Activated CD4-positive, alpha-beta T cell treated with anti-CD3 and anti-CD28 coated beads, Interleukin-2, amount 50 U/mL, for 16 hours (primary cell): ENCODE measurements at places on chromosomes 12 and 14.
A peak's percentile ranks its signal among the peaks of the same experiment; 100 is the strongest.

GRCh38 chr14:105885561-105886320 is 359.4 kb downstream of the TMEM121 start:
- no peak for DNase-seq

GRCh38 chr14:100640471-100641273 is 53.5 kb upstream of the BEGAIN start:
- DNase-seq = peak; percentile 89

DNA sequence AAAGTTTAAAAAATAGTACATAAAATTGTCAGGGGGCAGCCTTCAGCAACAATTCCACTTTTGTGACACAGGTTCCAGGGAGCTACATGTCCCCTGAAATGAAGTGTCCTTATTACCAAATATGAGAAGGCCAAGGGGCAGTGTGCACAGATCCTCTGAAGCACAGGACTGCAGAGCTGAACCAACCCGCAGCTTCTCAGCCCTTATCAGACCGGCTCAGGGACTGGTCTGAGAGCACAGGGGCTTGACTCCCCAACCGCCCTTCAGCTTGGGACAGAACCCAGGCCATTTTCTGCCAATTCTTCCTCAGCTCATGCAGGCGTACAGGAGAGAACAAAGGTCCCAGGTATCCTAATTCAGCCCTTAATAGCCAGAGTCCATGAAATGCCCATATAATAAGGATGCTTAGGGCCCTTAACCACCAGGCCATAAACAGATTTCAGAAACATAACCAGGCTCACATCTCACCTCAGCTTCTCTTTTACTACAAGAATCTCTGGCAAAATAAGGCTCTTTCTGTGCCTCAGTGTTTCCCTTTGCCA is 221.3 kb downstream of the ANO2 start:
- DNase-seq = no peak

DNA sequence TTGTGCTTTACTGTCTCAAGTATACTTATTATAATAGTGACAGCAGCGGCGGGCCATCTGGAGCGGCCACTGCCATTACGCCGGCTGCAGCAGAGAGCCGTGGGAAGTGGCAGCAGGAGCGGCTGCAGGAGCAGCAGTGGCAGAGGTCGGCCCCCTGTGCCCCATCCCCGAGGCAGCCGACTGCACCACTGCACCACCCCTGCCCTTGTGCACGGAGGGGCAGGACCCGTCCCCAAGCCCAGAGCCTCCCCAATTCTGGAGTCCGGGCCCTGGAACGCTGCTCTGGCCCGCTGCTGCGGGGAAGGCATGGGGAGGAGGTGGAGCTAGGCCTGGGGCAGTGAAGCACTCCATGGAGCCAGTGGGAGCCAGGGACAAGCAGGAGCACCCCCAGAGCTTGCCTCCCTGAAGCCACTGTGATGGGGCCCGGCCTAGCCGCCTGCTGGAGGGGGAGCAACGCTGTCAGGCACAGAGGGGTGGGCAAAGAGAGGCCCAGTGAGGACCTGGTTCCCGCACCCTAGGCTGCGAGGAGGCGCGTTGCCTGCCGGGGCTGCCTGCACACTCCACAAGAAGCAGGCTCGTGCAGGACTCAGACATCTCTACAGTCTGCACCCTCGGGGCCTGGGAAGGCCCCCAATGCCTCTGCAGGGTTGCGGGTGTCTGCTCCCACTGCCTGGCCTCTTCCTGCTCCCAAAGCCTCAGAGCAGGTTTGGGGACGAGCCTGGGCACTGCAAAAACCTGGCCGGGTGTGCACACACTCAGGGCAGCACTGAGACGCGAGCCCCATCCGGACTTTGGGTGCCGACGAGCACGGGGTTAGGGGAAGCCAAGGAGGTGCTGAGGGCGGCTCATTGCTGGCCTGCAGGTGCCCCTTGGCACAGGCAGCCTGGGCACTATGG is 74.2 kb upstream of the RASSF8 start:
- DNase-seq = no peak

DNA sequence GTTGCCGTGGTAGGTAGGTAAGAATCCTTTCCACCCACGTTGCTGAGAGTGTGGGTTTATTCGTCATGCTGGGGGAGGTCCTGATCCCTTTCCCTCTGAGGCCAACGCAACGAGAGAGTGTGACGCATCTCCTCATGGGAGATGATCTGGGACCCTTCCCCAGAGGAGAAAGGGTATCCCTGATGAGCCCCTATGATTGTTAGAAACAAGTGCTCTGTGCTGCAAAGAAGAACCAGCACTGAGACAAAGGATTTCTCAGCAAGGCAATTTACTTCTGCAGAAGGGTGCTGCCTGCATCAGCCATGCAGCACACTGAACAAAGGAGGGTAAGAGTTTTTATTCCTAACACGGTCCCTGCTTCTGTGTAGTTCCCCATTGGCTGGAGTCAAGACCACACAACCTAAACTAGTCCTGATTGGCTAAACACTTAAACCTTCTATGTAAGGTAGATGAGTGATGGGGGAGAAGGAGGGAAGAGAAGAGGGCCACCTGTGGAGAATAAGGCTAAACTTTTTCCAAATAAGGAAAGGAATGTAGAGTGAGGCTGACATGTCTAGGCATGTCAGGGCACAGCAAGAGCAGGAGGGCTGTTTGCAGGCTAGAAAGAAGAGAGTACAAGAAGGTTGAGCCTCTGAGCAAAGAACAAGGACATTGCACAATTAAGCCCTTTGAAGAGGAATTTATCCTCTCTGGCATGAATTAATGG is 21.3 kb downstream of the CLEC2A start:
- no peak for DNase-seq

GRCh38 chr12:92155733-92156132 is 10.1 kb upstream of the BTG1 start:
- DNase-seq = no peak

GRCh38 chr12:24447678-24448077 is 498.2 kb upstream of the SOX5 start:
- no peak for DNase-seq

DNA sequence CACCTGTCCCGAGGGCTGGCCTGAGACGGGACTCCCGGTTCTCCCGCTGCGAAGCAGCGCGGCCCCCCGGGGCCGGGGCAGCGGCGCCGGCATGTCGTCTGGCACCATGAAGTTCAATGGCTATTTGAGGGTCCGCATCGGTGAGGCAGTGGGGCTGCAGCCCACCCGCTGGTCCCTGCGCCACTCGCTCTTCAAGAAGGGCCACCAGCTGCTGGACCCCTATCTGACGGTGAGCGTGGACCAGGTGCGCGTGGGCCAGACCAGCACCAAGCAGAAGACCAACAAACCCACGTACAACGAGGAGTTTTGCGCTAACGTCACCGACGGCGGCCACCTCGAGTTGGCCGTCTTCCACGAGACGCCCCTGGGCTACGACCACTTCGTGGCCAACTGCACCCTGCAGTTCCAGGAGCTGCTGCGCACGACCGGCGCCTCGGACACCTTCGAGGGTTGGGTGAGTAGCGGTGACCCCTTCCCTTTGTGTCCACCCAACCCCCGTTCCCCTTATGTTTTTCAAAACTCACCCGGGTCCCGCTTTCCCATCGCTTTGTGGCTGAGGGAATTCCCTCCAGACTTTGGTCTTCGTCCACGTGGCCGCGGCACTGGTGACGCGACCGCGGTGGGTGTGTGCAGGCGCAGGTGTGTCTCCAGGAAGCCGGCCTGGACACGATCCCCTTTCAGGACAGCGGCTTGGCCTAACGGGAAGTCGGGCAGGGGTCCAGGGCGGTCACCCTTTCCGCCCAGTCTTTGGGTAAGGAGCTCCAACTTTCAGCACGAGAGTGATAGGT is 826 bp downstream of the PRKCH start:
- DNase-seq = no peak

DNA sequence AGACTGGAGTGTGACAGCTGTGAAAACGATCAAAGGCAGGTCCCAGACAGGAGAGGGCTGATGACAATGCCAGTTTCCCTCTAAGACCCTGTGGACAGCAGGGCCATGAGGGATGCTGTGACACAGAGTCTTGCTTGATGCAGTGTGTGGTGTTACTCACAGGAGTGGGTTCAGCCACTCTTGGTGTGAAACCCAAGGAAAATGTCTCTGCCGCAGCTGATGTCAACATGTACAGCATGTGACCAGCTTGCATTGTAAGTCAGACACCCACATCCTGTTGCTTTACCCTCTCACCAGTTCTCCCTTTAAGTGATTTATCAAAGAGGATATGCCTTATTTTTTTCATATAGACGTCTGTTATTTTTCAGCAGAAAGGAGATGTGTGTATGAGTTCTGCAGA is 268.6 kb downstream of the BTG1 start:
- DNase-seq = peak; percentile 85

- DNase-seq = peak; percentile 70
Observed at GRCh38 chr12:132153501-132154340, 9.5 kb downstream of the NOC4L start.

- peak; percentile 32 for DNase-seq
Observed at GRCh38 chr14:66359500-66359899, 126.7 kb upstream of the CCDC196 start.

GRCh38 chr14:41825622-41826021 is 218.9 kb downstream of the LRFN5 start:
- no peak for DNase-seq

DNA sequence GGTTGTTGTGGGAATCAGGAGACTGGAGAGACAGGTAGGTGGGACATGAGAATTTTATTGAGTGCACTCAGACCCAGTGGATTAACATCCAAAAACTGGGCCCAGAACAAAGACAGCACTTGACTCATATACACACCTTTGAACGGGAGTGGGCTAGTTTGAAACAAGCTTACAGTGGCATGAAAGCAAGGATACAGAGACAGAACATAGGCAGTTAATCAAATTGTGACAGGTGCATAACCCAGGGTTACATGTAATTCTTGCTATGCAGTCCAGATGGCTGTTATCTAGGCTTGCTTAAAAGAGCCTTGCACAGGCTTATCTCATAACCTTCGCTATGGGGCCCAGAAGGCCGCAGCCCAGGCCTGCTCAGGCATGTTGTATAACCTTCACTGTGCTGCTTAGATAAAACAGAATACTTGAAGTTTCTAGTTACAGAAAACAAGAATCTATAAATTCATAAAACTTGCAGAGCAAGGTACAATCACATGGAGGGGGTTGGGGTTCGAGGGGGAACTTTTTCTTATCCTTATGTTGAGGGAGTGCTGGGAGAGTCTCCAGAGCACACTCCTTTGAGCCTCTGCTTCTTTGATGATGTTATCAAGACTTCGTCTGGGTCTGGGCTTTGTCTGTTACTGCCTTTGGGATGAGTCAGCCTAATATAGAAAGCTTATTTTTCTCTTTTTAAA is 81.7 kb downstream of the TNFAIP2 start:
- no peak for DNase-seq

DNA sequence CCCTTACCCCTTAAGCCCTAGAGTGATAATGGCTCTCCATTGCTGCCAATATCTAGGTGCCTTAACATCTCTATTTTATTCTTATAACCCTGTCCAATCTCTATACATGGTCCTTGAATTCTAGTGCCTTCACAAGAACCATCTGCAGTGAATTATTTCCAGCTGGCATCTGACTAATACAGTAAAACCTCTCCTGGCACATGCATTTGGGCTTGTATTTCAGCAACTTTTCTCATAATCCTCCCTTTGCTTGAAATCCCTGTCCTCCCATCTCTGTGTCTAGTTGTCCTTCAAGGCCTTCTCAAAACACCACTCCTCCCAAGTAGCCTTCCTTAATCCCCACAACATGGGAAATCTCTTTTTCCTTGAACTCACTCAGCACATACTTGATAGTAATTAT is 14.2 kb upstream of the HMGA2 start:
- DNase-seq = no peak

DNA sequence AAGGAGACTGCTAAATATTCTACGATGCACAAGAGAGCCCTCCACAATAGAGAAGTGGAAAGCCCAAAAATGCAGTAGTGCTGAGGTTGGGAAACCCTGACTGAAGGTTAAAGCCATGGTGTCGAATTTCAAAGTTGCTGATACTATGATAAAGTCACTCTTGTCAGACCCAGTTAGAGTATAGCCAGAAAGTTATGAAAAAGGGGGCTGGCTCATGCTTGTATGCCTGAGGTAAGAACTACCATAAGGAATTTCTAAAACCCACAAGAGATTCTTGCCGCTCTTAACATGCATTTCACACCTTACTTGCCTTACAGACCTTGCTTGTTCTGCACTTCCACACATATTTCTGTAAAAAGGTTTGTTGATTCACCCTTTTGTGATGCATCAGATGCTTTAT is 184.6 kb downstream of the SLC6A15 start:
- no peak for DNase-seq

- DNase-seq = no peak
Observed at GRCh38 chr14:29601616-29602015, 326.0 kb downstream of the PRKD1 start.
